ENCODE measurements at places on chromosomes 7 and 10.

- no peak for DNase-seq
Observed at GRCh38 chr7:2523941-2524807, 4.6 kb downstream of the LFNG start.

DNA sequence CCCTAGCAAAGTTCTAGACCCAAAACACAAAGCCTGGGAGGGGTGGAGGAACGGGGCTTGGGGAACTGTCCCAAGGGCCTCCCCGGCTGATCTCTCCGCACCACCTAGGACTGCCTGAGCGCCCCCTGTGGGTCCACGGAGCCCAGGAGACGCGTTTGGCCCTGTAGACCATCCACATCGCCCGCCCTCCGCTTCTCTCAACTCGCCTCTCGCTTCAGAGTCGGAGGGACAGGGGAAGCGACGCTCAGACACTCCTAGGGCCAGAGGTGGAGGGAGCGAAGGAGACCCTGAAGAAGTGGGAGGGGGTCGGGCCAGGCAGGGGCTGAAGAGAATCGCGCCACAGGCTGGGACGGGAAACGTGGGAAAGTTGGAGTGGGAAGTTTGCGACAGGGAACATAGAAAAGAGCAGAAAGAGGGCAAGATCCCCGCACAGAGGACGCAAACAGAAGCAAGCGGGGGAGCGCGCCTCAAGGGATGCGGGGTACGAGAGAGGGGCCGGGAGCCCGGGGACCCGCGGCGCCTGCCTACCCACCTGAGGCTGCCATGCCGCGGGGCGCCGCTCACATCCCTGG lies 378 bp downstream of the PIK3AP1 start:
- peak; percentile 33 for DNase-seq

DNA sequence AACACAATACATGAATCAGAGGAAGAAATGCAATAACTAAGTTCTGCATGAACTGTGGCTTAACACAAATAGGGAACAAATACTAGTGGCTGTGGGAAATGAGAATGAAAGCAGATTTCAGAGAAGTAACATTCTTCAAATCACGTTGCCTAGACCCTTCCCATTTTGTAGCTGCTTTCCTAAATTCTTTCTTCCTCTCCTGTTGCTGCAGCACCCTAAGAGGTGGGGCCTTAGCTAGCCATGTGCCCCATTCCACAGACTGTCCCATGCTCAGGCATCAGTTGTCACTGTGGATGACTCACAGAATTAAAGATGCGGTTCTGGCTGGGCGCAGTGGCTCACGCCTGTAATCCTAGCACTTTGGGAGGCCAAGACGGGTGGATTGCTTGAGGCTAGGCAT lies 704.7 kb upstream of the C7orf33 start:
- no peak for DNase-seq

DNA sequence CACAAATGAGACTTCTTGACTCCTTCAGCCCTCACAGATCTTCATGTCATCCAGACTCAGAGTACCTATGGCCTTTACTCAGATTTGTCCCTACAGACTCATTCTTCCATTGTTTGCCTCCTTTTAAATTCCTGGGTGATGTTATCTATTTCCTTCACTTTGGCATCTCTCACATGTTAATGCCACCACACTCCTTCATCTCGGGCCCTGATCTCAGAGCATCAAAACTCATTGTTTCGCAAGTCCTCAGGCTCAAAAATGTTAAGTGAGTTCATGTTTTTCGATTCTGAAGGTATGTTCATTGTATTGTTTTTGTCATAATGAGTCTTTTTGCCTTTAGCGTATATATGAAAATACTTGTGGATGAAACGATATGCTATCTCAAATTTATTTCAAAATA lies 62.3 kb upstream of the AHR start:
- DNase-seq, result no peak

DNA sequence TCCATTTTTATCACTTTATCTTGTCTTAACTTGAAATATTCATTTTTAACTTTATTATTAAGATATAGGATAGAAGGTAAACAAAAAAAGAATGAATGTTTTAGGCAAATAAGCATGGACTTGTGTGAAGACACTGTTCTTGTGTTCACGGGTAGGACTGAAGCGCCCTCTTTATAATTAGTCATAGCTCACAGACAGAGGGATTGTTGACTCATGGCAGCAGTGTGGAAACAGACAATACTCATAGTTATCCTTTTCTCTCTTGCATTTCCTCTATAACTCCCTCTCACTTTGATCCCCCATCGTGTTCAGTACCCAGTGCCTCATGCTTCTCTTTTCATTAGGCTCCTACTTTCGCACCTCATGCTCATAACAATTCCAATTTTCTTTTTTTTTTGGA lies 731.8 kb downstream of the PHTF2 start:
- no peak for DNase-seq

Data from stimulated activated CD8-positive, alpha-beta memory T cell treated with anti-CD3 and anti-CD28 coated beads, Interleukin-7, amount 100 ng/mL, for 4 hours (primary cell).